ENCODE measurements at places on chromosomes 5 and 9.

DNA sequence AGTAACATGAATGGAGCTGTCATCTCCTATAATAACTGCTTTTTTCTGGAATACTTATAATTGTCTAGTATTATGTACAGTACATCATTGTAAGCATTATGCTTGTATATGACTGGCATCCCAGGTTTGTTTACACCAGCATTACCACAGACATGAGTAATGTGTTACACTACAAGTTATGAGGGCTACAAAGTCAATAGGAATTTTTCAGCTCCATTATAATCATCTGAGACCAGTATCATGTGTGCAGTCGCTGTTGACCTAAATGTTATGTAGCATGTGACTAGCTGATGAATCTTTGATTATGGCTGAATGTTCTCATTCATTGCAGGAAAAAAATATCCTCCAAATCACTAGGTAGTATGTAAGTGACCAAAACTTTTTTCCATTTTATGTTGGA is 2.2 kb downstream of the ZCCHC9 start:
- DNase-seq: no peak

GRCh38 chr5:137085206-137085605 is 413.9 kb downstream of the SPOCK1 start:
- no peak for DNase-seq

DNA sequence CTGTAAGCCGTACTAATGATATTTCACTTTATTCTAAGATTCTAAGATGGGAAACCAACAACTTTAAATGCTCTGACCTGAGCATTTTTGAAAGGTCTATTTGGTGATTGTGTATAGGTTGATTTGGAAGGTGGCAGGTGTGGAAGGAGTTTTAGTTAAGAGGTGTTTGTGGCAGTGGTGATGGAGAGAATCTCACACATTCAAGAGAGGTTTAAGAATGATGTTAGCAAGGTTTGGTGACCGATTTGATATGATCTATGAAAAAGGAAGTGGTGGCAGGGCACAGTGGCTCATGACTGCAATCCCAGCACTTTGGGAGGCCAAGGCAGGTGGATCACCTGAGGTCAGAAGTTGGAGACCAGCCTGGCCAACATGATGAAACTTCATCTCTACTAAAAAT is 319.2 kb upstream of the CD180 start:
- DNase-seq: no peak

DNA sequence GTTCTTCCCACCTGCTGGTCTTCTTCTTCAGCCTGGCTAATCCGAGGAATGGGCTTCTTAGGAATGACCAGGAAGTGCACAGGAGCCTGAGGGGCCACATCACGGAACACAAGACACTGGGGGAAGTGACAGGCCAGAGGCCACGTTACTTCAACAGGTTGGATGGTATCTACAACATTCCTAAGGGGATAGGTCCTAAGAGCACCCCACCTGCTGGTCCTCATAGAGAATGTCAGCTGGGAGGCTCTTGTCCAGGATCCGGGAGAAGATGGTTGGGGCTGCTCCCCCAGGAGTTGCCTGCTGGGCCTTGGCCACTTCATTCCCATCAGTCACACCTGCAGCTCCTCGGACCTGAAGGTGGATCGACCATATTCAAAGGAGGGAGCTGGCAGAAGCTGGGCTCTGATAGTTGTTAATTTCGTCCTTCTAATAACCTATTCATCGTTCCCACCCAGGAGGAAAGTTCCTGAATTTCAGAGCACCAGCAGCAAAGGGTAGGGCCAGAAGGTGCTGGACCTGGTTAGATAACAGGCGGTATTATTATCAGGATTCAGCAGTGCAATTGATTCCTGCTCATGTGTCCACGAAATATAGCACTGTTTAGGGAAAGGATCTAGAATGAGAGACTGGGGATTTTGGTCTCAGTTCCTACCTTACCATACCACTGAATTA is 1.3 kb downstream of the HINT2 start:
- DNase-seq: no peak

Data from activated CD4-positive, alpha-beta T cell treated with anti-CD3 and anti-CD28 coated beads, Interleukin-2, amount 50 U/mL, for 4 hours (primary cell).